CD4-positive, alpha-beta T cell treated with Interferon gamma for 1 hour (primary cell): ENCODE measurements at places on chromosomes 7 and 10.

- DNase-seq, result no peak
Observed at GRCh38 chr7:125057963-125058362, 128.3 kb upstream of the POT1 start.

DNA sequence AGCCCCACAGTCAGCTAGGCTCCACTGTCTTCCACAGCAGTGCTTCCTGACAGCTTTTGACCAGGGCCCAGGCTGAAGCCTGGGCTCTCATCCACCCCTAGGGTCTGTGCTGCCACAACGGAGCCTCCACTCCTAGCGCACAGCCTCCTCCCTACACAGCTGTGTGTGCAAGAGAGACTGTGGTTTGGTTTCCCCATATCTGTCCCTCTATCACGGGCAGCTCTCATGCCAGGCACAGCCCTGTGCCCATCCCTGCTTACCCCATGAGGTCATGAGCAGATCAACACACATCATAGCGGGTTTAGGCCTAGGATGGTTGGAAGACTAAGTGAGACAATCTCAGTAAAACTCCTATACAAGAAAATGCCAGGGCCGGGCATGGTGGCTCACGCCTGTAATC lies 61.7 kb upstream of the PLXNA4 start:
- no peak for DNase-seq

- DNase-seq, result no peak
Observed at GRCh38 chr7:83509255-83510021, 139.5 kb downstream of the SEMA3E start.

DNA sequence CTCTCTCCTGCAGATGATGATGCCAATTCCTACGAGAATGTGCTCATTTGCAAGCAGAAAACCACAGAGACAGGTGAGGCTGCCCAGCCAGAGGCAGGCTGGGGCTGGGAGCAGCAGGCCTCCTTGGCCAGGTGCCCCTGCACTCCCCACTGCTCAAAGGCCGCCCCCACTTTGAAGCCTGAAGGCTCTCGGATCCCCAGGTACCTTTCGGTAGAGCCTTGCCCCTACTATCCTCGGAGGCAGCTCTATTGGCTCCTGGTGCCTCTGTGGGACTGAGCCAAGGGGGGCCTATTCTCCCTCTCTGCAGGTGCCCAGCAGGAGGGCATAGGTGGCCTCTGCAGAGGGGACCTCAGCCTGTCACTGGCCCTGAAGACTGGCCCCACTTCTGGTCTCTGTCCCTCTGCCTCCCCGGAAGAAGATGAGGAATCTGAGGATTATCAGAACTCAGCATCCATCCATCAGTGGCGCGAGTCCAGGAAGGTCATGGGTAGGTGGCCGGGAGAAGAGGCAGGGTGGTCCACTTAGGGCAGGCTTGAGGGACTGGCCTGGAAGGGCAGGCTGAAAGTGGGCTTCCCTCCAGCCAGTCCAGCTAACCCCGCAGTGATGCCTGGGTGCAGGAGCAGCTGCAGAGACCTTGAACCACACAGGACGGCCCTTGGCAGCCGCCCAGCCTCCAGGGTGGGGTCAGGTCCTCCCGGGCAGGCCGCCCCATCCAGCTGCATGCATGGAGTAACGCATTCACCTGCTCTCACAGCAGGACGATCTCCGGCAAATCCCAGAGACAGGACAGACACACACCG lies 14.1 kb downstream of the LAT2 start:
- no peak for DNase-seq

DNA sequence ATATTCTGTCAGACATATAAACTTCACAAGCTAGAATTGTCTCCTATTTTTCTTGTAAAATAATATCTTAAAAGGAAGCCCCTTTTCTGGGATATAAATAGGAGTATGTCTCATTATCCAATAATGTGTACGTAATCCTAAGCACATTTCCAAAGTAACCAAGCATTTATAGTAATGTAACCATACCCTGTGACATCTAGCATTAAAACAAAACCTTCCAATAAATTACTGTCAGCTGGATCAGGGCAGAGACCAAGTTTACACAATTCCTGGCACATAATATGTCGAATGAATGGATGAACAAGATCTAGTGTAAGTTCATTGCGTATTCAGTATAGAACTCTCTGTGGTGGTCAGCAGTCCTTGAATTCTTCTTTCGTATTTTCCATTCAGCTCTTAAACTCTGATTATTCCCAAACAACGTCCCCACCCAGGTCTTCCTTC lies 14.3 kb downstream of the CPED1 start:
- no peak for DNase-seq

DNA sequence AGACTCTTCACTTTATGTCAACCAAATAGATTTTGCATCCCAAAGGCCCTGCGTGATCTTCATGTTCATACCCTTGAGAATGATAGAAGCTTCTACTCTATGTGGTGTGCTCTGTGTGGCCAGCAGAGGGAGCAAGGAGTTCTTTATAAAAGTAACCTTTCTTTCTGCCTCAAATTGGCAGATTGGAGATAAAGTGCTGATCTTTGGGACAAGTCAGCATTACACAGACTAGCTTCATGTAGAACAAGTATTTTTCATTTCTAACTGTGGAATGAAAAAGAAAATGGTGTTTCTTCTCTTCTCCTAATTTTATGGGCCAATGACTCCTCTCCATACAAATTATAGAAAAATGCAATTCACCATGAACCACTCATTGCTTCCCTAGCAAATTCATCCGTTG lies 1214.1 kb downstream of the SORCS1 start:
- no peak for DNase-seq

- DNase-seq, result no peak
Observed at GRCh38 chr7:66845379-66846095, 75.5 kb upstream of the TMEM248 start.

GRCh38 chr10:91689731-91690168 lies 56.9 kb upstream of the PPP1R3C start:
- no peak for DNase-seq

- no peak for DNase-seq
Observed at GRCh38 chr10:123556736-123557135, 109.4 kb upstream of the GPR26 start.

- no peak for DNase-seq
Observed at GRCh38 chr7:73817121-73817520, 13.7 kb upstream of the CLDN4 start.

- no peak for DNase-seq
Observed at GRCh38 chr7:145876376-145876775, 240.2 kb upstream of the CNTNAP2 start.

GRCh38 chr7:106542550-106543220 lies 118.3 kb downstream of the CCDC71L start:
- DNase-seq, result peak; percentile 23

DNA sequence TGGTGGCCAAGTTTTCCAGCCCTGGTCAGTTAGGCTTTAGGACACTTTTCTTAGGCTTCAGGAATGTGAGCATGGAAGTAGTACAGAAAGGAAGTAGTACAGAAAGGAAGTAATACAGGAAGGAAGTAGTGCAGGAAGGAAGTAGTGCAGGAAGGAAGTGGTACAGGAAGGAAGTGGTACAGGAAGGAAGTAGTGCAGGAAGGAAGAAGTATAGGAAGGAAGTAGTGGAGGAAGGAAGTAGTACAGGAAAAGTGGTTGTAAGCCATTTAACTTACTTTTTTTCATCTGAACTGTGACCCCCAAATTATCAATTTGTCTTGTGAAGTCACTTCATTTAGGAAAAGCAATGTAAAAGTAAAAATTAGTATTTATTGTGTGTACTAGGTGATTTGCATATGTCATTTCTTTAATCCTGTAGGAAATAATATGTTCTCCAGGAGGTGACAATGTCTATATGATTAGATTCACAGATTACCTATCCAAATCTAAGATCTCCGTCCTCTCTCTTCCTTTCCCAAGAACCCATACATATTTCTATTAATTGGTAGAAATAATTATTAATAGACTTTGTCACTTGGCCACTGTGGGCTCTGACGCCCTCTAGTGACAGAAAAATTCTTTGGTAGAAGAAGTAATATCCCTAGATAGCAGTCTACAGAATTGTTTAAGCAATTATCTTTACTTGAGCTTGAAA lies 3.9 kb upstream of the FAS start:
- no peak for DNase-seq

- no peak for DNase-seq
Observed at GRCh38 chr10:110074758-110075671, 67.2 kb downstream of the ADD3 start.

DNA sequence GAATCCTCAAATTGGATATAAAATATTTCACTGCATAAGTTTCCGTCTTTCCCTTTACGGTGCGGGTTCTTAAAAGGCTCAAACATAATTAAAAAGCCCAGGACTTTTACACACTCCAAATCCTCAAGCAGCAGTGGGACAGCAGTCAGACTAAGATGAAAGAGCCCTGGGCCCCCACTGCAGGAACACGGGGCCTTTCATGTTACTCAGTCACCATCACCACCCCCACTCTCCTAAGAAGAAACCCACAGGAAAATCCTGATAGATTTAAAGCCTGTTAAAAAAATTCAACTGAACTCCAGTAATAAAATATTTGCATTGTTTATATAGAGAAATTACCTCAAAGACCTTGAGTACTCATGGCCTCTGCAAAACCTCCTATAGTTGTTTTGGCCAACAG lies 74.0 kb upstream of the TRIL start:
- DNase-seq, result no peak

- no peak for DNase-seq
Observed at GRCh38 chr10:112446055-112446854, 459 bp downstream of the ZDHHC6 start.

GRCh38 chr7:99184532-99185218 lies 23.2 kb downstream of the KPNA7 start:
- no peak for DNase-seq

DNA sequence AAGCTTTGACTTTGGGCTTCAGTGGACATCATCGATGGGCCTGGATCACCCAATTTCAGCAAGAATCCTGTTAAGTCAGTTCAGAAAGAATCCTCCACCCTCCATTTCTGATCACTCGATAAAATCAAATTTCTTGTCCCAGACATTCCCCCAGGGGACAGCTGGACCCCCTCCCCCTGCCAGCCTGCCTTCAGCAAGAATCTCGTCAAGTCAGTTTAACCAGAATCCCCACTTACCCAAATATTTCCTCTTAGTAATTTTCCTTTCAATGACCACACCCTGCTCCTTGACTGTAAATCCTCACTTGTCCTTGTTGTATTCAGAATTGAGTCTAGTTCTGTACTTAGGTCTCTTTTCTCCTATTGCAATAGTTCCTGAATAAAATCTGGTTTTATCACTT lies 766.9 kb downstream of the XPNPEP1 start:
- no peak for DNase-seq

DNA sequence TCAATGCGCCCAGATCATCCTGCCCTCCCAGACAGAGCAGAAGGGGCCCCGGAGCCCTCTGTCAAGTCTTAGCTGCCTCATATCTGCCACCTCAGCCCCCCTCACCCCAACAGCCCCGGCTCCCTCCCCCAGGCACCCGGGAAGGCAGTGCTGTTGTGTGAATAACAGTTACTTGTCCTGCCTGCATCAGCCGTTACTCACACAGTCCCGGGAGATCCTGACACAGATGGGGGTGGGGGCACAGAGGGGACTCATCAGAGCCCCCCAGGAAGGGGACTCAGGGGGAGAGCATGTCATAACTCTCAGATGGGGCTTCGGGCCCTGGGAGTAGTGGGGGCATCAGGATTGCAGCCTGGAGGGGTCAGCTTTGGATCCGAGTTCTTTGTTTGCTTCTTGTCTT lies 12.4 kb upstream of the SERPINE1 start:
- DNase-seq, result no peak

GRCh38 chr10:110029450-110029849 lies 21.7 kb downstream of the ADD3 start:
- no peak for DNase-seq

GRCh38 chr7:66356277-66356721 lies 151.2 kb downstream of the TPST1 start:
- no peak for DNase-seq

- no peak for DNase-seq
Observed at GRCh38 chr7:88229302-88229995, 9.6 kb upstream of the SRI start.

DNA sequence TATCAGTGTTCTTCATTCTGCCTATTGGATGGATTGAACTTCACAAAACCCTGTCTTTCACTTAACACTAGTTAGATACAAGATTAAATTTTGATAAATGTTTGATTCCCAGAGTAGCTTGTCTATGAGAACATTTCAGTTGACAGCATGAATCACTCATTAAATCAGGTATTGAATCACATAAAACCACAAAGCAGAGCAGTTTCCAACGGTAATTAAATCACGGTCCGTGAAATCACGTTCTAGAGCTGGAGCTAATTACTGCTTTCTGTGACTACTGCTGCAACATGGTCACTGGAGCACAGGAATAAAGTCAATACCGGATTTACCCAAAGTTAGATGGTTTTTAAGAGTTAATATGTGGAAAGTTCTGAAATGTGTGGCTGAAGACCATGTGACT lies 257.8 kb upstream of the PCDH15 start:
- DNase-seq, result no peak

DNA sequence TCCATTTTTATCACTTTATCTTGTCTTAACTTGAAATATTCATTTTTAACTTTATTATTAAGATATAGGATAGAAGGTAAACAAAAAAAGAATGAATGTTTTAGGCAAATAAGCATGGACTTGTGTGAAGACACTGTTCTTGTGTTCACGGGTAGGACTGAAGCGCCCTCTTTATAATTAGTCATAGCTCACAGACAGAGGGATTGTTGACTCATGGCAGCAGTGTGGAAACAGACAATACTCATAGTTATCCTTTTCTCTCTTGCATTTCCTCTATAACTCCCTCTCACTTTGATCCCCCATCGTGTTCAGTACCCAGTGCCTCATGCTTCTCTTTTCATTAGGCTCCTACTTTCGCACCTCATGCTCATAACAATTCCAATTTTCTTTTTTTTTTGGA lies 731.8 kb downstream of the PHTF2 start:
- no peak for DNase-seq

- DNase-seq, result no peak
Observed at GRCh38 chr7:143929224-143929920, 5.7 kb upstream of the OR2F2 start.

GRCh38 chr7:7100432-7100849 lies 81.9 kb upstream of the C1GALT1 start:
- DNase-seq, result no peak

DNA sequence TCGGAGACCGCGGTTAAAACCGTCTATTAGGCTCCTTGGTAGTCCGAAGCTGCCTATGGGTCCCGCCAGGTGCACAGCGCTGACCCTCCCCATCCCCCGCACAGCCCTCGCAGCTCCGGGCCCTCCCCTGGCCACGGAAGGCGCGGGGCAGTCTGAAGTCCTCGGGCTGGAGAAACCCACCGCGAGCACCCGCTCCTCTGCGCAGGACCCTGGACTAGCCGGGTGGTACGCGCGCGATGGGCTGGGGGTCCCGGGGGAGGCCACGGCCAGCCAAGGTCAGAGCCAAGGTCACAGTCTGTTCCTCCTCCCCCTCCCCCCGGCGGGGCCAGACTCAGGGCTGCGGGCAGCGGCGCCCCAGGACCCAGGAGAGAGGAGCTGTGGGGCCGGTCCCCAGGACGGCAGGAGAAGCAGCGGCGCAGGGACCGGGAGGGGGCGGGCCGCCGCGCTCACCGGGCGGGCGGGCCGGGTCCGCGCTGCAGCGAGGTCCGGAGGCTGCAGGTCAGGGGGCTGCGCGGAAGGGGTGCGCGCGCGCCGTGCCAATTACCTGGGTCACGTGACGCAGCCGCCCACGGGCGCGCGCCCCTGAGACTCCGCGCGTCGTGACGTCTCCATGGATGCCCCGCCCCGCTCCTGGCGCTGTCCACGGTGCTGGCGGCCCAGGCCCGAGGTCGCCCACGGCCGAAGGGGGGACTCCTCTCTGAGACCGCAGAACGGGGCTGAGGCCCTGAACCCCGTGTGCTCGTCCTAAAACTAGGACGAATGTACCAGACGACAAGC lies at the start of gene OGDHL:
OGDHL (minus strand) TSS at position 535 of the 777 bp plus-strand sequence. CDS start 3,731 bp downstream, outside the sequence.
- DNase-seq, result no peak

GRCh38 chr7:17846935-17847334 lies 93.4 kb downstream of the SNX13 start:
- DNase-seq, result no peak
